Gastroesophageal sphincter (tissue), 4 donors: ENCODE measurements at places on chromosomes 5 and 9. TPM values are rescaled to one million over a fixed set of nuclear protein-coding genes. Genes with fewer than 3 reads are reported as not detected.

- no peak overlapping the region for H3K4me3 ChIP-seq
- ATAC-seq, result no peak
- no peaks in the 10 kb centered on the region for H3K27me3 ChIP-seq
- no peak overlapping the region for H3K27ac ChIP-seq
Measured at GRCh38 chr5:164422400-164422799, 917.0 kb downstream of the MAT2B start.

- no peak overlapping the region for H3K4me3 ChIP-seq
- H3K27me3 ChIP-seq, result no peaks in the 10 kb centered on the region
- H3K27ac ChIP-seq, result peak overlapping the region; percentile 79
- peaks cover 38% of the 10 kb centered on the region for H3K4me1 ChIP-seq
Measured at GRCh38 chr9:34085581-34086500, 37.2 kb upstream of the UBAP2 start.

The NSG2 gene
- 4.6 TPM for total RNA-seq

The DBH gene
- not detected for total RNA-seq

DNA sequence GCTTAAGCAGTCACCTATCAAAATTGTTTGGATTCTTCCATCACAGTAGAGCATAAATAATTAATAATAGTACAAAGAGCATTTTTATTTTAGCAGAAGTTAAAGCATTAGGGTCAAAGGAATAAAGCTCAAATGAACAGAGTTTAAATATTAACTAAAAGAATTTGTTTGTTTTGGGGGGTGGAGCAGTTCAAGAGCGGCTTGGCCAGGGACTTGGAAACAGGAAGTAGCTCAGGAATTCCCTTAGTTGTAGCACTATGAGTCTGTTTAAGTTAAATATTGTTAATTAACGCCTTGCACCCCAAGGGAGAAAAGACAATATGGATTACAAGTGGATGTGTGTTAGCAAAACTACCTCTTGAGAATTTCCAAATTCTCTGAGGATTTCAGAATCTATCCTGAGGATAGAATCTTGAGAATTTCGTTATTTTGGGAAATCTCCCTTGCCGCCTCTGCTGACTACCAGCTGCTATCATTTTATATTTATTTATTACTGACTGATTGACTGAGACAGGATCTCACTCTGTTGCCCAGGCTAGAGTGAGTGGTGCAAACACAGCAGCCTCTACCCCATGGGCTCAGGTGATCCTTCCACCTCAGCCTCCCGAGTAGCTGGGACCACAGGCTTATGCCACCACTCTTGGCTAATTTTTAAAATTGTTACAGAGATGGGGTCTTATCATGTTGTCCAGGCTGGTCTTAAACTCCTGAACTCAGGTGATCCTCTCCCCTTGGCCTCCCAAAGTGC lies 96.7 kb upstream of the CHD1 start:
- ATAC-seq, result no peak
- H3K36me3 ChIP-seq, result no peaks in the 10 kb centered on the region
- no peak overlapping the region for H3K27ac ChIP-seq
- no peaks in the 10 kb centered on the region for H3K4me1 ChIP-seq

- H3K4me3 ChIP-seq, result no peak overlapping the region
- H3K4me1 ChIP-seq, result no peaks in the 10 kb centered on the region
Measured at GRCh38 chr5:13941468-13941867, 3.0 kb downstream of the DNAH5 start.
